Activated effector memory CD4-positive, alpha-beta T cell treated with anti-CD3 and anti-CD28 coated beads, Interleukin-2, amount 50 U/mL, for 16 hours (primary cell): ENCODE measurements at places on chromosomes 7 and 10.

DNA sequence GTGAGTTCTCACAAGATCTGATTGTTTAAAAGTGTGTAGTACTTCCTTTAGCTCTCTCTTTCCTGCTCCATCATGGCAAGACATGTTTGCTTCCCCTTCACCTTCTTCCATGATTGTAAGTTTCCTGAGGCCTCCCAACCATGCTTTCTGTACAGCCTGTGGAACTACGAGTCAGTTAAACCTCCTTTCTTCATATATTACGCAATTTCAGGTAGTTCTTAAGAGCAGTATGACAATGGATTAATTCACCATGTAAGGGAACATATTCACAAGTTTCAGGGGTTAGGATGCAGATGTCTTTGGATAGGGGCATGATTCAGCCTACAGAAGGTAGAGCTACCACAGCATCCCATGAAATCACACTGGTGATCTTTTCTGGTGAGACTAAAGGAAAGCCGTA is 174.7 kb downstream of the GPR158 start:
- no peak for DNase-seq

- no peak for DNase-seq
Observed at GRCh38 chr7:4486907-4487306, 195.2 kb upstream of the FOXK1 start.

- DNase-seq = no peak
Observed at GRCh38 chr7:44235066-44235465, 34.3 kb downstream of the YKT6 start.

GRCh38 chr7:132876576-132876975 is 205.3 kb downstream of the CHCHD3 start:
- no peak for DNase-seq

DNA sequence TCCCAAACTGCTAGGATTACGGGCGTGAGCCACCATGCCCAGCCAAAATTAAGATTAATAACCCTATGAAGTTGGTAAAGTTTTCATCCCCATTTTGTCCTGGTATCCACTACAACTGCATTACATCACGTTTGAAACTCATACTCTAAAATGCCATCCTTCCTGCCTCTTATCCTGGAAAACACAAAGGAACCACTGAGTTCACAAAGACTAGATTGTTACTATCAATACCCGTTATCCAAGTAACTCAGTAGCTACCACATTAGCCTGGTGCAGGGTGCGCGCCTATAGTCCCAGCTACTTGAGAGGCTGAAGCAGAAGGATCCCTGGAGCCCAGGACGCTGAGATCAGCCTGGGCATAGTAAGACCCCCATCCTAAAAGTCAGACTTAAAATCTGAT is 63.5 kb upstream of the ANAPC16 start:
- no peak for DNase-seq

GRCh38 chr10:5609952-5610616 is 56.3 kb downstream of the ASB13 start:
- no peak for DNase-seq

DNA sequence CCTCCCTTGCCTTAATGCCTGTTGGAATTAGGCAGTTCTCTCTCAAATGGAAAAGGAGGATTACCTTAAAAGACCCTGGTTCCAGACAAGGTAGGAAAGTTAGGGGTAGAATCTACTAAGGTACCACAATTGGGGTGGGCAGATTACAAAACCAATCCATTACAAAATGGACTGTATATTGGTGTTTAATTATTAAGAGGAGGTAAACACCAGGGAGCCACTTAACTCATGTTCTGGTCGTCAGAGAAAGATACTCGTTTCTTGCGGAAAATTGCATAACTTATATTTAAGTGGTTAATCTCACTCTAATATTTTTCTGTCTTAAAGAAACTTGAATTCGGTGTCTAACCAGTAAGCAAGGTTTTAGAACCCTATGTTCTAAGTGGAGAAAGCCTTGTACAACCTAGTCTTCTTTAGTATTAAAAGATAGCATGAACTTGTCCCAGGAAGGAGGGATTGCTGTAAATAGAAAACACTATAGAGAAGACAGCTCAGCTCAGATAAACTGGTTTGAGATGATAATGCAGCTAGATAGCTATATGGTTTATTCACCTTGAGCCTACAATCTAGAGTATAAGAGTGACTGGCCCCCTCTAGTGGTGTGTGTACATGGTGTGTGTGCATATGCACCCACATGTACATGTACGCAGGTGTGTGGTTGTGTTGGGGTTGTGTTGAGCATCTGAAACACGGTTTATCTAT is 58.0 kb upstream of the STRIP2 start:
- DNase-seq = peak; percentile 75

DNA sequence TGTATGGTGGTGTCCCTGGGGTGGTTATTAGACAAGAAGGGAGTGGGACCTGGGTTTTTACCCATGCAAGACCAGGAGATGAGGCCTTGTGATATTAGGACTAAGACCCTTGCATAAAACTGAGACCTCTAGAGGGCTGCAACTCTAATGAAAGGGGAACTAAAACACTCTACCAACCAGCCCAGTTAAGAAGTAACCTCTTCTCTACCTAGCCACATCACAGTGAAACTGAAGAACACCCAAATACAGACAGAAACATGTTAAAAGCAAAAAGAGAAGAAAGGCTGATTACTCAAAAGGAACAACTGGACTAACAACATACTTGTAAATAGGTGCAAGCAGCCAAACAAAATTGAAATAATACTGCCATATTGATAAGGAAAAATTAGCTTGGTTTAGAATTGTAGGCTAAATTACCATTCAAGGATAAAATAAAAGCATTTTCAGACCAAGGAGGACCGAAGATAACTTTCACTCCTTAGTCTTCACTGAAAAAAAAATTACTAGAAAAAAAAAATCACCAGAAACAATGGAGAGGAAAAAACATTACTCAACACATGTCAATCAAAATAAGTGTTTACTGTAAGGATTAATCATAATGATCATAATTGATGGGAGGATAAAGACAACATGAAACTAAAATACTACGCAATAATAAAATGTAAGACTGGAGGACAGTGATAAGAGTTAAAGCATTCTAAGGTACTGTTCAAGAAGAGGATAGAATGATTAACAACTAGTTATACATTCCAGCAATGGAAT is 27.6 kb downstream of the ERLIN1 start:
- DNase-seq = no peak

- no peak for DNase-seq
Observed at GRCh38 chr10:58577437-58577777, 64.7 kb downstream of the BICC1 start.

DNA sequence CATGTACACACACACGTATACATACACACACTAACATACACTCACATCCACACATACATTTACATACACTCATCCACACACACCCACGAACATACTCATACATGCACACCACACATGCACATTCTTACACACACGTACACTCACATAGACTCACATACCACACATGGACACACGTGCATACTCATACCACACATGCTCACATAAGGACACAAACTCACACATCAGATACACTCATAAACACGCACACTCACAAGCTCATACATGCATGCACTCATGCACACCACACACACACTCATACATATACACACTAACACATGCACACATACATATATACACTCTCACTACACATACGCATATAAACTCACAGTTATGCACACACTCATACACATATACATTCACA is 1.2 kb upstream of the CALN1 start:
- no peak for DNase-seq

DNA sequence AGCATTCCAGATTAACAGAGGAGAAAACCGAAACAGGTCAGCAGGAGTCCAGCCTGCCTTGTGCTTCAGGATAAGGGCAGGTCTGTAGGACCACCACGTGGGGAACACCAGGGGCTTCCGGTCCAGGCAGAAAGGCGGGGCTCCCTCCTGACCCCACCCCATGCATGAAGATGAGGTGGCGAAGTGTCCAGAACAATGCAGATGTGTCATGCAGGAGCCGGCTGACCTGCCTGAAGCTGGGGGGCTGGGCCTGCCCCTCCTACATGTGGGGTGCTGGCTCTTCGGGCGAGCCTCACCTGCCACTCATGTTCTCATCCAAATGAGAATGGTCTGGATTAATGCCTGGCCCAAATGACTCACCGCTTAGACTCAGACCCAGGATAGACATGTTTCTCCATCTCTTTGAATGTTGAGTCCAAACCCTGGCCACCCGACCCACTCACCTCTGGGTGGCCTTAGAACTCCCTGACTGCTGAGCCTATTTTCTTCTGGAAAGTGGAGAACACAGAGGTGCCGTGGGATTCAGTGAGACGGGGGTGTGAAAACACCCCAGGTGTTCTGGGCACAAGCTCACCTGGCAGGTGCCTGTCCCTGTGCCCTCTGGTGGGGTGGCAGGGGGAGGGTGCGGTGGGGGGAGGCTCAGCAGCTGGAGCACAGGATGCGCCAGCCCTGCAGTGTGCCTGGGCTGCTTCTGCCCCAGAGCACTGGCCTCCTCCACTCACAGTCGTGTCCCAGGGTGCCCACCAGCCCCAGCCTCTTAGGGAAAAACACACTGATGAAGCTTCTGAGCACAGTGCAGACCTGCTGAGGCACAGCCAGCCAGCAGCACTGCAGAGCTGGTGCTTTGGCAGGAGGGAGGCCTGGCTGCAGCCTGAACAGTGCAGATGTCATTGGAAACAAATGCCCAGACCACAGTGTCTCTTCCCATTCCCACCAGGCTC is 55.2 kb upstream of the GDF10 start:
- DNase-seq = no peak

GRCh38 chr10:124221356-124222317 is 128.2 kb upstream of the CHST15 start:
- DNase-seq = no peak

GRCh38 chr10:70807556-70807955 is 8.2 kb upstream of the SGPL1 start:
- no peak for DNase-seq

GRCh38 chr10:128897401-128898129 is 569.5 kb upstream of the MGMT start:
- DNase-seq = no peak

- no peak for DNase-seq
Observed at GRCh38 chr7:17697128-17697881, 243.0 kb downstream of the SNX13 start.

DNA sequence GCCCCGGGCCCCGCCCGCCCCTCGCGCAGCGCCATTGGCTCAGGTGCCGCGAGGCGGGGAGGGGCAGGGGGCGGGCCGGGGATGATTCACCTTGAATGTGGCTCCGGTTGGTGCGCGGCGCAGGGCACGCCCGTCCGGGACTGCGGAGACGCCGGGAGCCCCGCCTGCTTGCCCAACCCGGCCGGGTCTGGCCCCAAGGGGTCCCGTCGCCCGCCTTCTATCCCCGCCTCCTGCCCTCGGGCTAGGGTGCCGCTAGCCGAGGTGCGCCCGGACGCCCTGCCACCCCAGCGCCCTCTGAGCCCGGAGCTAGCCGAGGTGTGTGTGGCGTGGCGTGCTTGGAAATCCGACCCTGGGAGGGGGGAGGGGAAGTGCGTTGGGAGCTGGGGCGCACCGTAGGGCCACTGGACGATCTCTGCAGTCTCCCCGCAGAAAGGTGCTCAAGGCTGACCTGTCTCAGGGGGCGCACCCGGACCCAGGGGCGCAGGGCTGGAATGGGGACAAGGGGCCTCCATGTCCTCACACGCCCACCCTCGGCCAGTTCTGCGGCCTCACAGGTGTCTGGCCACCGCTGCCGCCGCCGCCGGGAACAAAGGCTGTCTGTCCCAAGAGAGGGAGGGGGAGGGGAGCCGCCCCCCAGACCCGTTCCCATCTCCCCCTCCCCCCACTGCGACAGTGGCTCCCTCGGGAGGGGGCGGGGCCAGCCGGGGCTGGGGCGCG is 168.9 kb downstream of the NRF1 start:
- peak; percentile 90 for DNase-seq
